CD4-positive, alpha-beta T cell treated with Interleukin-12 subunit alpha and Interleukin-12 subunit beta, for 1 hour (primary cell): ENCODE measurements at places on chromosomes 1 and 21.

GRCh38 chr1:221832151-221832550, 90.3 kb upstream of the DUSP10 start:
- DNase-seq, result no peak

DNA sequence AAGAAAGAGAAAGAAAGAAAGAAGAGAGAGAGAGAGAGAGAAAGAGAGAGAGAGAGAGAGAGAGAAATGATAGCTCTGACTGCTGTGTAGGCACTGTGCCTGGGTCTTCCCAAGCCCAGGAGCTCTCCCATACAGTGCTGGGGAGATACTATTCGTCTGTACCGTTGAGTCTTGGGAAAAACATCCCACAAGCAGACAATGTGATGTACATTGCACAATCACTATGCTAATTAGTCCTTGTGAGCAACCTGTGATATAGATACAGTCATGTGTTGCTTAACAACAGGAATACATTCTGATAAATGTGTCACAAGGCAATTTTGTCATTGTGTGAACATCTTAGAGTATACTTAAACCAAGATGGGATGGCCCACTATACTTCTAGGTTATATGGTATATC, 381.0 kb downstream of the HHAT start:
- no peak for DNase-seq

DNA sequence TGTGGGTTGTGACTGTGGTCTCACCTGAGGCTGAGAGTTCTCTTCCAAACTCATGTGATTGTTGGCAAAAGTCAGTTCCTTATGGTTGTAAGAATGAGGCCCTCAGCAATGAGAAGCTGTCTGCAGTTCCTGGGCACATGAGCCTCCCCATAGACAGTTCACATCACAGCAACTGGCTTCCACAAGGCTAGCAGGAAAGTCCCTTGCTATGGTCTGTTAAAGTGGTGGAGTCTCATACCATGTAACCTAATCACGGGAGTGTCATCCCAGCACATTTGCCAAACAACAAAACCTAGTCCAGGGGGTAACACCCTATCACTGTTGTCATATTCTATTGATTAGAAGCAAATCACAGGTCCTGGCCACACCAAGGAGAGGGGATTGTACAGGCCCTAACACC, 163.8 kb downstream of the BACH1 start:
- no peak for DNase-seq

- no peak for DNase-seq
These were observed 152.3 kb downstream of the DMRTA2 start for GRCh38 chr1:50270926-50271325.

DNA sequence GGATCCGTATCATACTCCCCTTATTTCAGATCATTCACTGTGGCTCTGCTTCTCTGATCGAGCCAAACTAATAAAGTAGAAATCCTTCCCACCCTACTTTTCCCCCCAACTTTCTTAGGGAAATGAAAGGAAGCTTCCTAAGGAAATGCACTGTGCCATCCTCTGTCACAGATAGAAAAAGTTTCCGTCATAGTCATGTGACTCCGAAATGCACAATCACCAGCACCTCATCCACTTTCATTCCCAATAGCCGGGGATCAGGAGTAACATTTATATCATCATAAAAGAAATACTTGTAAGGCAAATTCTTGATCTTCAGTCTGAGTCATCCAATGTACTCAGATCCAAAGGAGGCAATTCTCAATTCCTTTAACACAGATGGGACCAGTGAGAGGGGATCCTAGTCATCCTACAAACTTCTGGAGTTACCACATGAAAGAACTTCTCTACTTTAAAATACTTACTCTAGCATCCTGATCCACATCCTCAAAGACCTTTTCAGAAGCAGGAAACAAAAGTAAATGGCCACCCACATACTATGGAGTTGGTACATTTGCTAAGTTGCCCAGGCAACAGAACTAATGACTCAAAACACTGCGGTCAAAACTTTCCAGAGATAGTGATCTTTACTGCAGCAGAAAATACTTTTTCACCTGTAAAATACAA, 97.8 kb upstream of the ZC3H11B start:
- DNase-seq, result no peak

DNA sequence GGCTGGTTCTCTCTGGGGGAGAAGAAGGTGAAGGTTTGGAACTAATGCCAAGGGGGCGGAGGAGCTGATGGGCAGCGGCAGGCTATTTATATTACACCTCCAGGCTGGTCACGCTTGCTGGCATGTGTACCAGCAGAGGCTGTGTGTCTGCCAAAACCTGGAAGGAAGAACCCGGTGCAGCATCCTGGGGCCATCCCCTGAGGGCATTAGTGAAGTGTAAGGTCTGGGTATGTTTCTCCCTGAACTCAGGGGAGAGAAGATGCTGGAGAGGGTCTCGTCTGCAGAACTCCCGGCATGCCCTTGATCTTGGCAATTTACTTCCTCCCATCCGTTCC, 5.3 kb downstream of the DISP3 start:
- no peak for DNase-seq

DNA sequence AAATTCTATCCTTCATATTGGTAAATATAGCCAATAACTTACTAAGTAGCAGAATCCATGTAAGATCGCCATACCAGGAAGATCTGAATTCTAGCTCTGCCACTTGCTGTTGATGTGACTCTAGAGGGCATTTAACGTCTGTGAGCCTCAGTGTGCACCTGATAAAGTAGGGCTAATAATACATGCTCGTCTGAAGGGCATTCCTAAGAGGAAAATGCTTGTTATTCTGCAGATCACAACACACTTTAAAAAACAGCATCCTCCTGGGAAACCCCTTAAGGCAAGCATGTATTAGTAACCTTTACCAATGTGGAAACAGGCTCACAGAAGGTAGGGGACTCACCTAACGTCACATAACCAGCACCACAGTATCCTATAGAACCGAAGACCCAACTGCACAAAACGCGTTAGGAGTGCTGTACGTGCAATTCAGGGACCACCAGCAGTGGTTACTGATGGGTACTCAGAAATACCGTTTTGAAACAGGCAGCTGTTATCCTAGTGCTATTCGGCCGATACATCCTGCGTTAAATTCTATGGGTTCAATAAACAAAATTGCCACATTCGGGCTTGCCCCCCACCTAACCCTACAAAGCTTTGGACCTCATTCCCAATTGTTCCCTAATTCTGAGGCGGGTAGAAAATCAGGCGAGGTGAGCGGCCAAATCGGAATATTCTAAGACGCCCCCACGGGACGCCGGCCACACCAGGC, 758 bp downstream of the DEPDC1 start:
- DNase-seq, result peak; percentile 8

DNA sequence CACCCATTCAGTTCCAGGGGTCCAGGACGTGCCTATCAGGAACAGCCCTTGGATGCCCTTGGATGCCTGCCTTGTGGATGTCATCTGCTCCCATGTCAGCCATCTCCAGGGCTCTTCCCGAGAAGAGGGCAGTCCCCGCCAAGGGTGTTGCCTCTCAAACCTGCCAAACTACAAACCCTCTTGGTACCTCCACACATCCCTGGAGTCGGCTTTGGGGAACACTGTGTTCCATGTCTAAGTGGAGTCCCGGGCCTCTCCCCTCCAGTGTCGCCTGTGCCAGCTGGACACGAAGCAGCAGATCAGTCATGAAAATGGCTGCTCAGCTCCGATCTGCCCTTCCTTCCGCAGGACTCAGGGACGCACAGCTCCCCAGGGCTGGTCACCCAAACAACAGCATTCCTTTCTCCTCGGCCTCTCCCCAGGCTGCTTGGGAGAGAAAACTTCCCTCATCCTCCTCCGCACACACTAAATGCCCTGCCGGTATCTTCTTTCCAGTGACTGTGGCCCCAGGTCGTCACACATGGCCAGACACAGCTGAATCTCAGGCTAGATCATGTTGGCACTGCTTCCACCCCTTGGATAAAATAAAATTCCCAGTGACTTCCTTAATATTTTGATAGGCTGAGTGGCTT, 53.4 kb downstream of the GALNT2 start:
- DNase-seq, result no peak

GRCh38 chr1:44677201-44677766, 2.8 kb downstream of the ARMH1 start:
- DNase-seq, result peak; percentile 41

- DNase-seq, result peak; percentile 68
These were observed 4.8 kb downstream of the ATP1A1 start for GRCh38 chr1:116377541-116378529.

DNA sequence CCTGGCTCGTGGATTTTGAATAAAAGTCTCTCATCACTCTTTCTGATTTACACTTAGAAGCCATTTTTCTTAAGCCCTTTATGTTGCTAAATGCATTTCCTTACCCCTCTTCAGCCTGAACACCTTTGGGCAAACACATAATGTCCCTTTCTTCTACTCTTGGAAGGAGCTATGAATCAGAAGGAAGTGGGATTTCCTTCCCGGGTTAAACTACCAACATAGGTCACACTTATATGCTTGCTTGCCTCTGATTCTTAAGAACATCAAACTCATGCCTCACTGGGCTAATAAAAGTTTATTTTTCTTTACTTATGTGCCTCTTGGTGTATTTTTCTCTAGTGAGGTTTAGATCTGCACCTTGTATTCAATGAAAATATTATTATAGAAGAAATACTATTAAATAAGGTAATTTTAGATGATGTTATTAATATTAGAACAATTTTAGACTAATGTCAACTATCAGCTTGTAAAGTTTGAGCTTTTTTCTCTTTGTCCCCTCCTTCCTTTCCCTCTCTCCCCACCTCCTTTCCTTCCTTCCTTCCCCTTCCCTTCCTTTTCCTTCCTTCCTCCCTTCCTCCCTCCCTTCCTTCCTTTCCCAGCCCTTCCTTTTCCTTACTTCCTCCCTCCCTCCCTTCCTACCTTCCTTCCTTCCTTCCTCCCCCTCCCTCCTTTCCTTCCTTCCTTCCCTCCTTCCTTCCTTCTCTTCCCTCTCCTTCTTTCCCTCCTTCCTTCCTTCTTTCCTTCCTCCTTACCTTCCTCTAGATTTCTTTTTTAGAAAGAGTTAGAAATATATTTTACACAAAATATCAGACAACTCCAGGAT, 66.5 kb upstream of the KCNJ6 start:
- DNase-seq, result no peak

DNA sequence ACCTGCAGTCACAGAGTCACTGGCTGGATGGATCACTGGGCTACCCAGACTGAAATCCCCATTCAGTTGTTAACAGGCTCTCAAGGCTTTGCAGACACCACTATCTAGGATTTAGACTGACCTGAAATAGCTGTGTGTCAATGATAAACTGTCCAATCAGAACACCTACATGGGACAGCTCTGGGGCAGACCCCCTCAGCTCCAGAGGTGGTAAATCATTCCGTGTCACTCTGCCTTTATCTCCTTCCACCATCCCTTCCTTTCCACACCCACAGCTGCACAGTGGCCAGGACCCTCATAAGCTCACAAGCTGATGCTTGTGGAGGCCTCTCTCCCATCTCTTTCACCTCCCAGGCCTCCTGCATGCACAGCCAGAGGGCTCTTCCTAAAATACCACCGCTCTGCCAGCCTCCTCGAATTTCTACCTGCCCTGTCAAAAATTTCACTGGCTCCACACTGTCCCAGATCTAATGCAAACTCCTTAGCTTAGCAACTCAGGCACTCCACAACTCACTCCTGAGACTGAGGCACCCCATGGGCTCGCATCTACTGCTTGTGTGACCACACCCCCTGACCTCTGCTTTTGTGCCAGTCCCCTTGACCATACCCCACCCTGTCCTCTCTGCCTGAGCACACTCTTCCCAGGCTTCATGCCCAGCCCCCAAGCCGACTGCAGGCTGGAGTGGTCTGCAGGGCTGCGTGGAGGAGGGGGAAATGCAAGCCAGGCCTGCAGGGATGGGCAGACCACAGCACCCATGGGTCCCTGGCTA, 5.8 kb downstream of the CAPZB start:
- DNase-seq, result no peak
